Activated naive CD4-positive, alpha-beta T cell treated with anti-CD3 and anti-CD28 coated beads, Interleukin-2, amount 10 ng/mL, durations not matched to agents 7 days and 5 days (primary cell): ENCODE measurements at places on chromosomes 6 and 20.
A peak's percentile ranks its signal among the peaks of the same experiment; 100 is the strongest.

DNA sequence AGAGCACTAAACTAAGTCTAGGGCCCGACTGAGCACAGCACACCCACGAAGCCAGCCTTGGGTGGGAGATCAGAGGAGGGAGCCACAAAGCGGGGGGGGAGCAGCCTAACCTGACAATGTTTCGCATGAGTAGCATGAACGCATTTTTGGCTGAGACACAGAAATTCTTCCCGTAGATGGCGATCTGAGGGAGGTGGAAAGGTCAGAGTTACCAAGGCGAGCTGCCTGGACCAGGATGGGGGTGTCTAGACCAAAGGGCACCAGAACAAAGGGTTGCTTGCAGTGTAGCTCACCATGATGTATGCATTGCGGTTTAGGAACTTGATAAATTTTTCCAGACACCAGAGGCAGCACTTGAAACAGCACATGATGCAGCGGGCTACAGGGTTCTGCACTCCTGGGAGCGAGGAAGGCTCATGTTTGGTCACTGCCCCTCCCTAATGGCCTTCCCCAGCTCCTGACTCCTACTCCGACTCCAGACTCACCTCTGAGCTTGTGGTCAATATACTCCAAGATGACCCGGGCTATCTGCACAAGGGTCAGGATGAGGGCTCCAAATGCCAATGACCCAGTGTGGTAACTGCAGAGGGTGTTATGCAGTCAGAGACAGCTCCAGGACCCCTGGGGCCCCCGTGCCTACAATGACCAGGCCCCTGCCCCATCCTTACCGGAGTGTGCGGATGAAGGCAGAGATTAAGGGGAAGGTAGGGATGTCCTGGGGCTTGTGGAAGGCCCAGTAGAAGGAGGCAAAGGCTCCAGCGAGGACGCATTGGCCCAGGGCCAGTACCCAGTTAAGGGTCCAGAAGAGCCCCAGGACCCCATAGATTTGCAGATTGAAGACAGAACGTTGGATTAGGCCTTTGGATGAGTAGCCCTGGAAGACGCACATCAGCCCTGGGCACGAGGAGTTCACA is 2.8 kb upstream of the NEU1 start:
- peaks cover 3% of the 10 kb centered on the region for H3K36me3 ChIP-seq
- peaks cover 26% of the 10 kb centered on the region for H3K27me3 ChIP-seq
- peak overlapping the region; percentile 87 for H3K27ac ChIP-seq
- H3K4me3 ChIP-seq, result no peak overlapping the region
- no peak for DNase-seq
- peaks cover 29% of the 10 kb centered on the region for H3K4me1 ChIP-seq

GRCh38 chr20:49482621-49483017 is at the start of gene KCNB1:
Gene KCNB1, minus strand, starts transcription at chr20:49482668. Its CDS starts 188 bp downstream, at chr20:49482480.
- H3K27ac ChIP-seq, result no peak within 1 kb of the TSS
- H3K4me1 ChIP-seq, result peaks cover 11% of the 10 kb centered on the region
- no peaks in the 10 kb centered on the region for H3K36me3 ChIP-seq
- H3K27me3 ChIP-seq, result peaks cover 82% of the 10 kb centered on the region
- peak; percentile 74 for DNase-seq

GRCh38 chr6:34085453-34086170 is 60.3 kb downstream of the GRM4 start:
- no peaks in the 10 kb centered on the region for H3K36me3 ChIP-seq
- H3K4me3 ChIP-seq, result no peak overlapping the region
- H3K4me1 ChIP-seq, result no peaks in the 10 kb centered on the region
- no peak overlapping the region for H3K27ac ChIP-seq
- H3K27me3 ChIP-seq, result no peaks in the 10 kb centered on the region

DNA sequence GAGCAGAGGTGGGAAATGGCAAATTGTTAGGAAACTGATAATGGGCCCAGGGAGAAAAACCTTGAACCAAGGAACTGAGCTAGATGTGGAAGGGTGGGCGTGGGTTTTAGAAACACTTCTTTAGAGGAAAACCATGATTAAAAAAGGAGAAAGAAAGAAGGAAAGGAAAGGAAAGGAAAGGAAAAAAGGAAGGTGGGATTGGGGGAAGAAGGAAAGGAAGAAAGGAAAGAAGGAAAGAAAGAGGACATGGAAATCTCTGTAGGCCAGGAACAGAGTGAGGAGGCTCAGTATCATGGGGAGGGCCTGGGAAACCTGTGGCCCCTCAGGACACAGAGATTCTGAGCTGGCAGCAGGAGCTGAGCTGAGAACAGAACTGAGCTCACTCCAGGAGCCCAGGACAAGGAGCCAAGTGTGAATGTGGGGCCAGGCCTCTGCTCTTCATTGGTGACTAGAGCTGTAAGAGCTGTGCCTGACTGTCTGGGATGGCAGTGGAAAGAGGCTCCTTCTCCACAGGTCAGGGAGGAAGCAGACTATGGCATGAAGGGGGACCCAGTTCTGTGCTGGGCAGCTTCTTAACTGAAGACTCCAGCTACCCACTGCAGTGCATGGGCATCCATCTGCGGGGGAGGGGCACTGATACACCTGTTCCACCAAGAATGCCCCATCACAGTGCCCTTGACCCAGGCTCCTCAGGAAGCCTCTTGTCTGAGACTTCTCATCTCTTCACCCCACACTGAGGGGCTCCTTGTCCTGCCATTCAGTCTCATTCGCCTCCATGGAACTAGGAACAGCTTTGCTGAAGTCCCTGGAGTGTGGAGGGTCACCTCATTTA is 116.1 kb upstream of the BACH2 start:
- peak overlapping the region; percentile 76 for H3K27ac ChIP-seq
- DNase-seq, result no peak
- H3K4me3 ChIP-seq, result no peak overlapping the region
- peaks cover 4% of the 10 kb centered on the region for H3K27me3 ChIP-seq
- peaks cover 4% of the 10 kb centered on the region for H3K36me3 ChIP-seq

DNA sequence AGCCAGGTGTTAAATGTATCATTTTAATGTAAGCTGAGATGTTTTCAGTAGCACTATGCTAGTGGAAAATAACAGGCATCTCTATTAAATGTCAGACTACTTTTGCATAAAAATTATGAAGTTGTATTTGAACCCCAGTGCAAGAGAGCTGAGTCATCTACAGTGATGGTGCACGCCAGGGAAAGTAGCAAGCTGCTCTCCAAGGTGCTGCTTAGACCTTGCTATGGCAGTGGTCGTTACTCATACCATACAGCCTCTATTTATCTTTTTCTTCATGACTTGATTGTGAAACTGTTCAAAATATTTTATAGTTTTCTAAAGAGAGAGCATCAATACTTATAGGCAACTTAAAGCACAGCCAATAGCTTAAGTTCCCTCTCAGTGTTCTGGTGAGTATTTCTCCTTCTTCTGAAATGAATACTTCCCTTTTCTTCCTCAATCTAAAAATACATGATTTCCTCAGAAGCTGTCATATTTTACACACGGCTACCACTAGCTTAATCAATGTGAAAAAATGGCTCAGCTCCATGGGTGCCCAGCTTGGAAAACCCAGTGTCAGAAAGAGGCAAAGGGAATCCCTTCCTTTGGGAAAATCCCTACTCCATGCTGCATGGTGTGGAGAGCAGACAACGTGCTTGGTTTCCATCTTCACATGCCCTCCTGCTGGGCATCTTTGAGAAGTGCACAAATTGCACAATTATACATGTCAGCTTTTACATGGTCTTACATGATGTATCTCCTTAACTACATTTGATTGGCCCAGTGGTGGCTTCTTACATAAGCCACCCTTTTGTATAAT is 105.6 kb downstream of the ELOVL4 start:
- H3K27me3 ChIP-seq, result peaks cover 5% of the 10 kb centered on the region
- no peak for DNase-seq
- H3K27ac ChIP-seq, result no peak overlapping the region
- H3K4me3 ChIP-seq, result no peak overlapping the region
- H3K36me3 ChIP-seq, result no peaks in the 10 kb centered on the region
- H3K4me1 ChIP-seq, result no peaks in the 10 kb centered on the region

- DNase-seq, result no peak
- H3K27ac ChIP-seq, result no peak overlapping the region
- no peaks in the 10 kb centered on the region for H3K36me3 ChIP-seq
These were observed 87.8 kb upstream of the HS3ST5 start for GRCh38 chr6:114430534-114431124.

DNA sequence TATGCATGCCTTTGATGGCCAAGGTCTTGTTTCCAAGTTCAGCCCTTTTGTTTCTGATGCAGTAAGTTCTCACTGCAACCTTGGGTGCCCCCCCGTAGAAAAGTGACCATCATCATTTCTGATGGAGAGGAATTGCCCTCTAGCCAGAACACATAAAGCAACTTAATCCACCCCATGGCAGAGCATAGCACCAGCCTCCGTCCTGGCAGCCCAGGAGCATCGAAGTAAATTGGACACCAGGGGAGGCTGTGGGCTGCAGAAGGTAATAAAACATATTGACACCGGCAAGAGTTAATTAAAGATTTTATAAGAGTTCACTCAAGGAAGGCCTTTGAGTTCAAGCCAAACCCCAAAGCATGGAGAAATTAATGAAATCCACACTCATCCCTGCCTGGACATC is 39.2 kb upstream of the CST7 start:
- no peak overlapping the region for H3K4me3 ChIP-seq
- H3K27me3 ChIP-seq, result peaks cover 5% of the 10 kb centered on the region
- H3K4me1 ChIP-seq, result no peaks in the 10 kb centered on the region
- H3K27ac ChIP-seq, result no peak overlapping the region
- no peaks in the 10 kb centered on the region for H3K36me3 ChIP-seq

DNA sequence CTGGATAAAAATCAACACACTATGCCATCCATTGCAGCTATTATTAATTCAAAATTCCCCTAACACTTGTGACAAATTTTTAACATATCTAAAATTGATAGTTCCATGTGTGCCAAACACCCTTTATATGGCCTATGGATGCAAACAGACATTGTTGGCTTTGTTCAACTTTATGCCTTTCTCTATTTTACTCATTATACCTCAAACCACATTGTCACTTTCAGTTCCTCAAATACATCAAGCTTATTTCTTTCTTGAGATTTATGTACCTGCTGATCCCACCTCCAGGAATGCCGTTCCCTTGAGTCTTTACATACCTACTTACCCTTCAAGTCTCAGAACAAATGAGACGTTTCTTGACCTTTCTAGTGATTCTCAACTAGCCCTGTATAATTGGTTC is 193.5 kb upstream of the PLN start:
- H3K36me3 ChIP-seq, result no peaks in the 10 kb centered on the region
- H3K27me3 ChIP-seq, result no peaks in the 10 kb centered on the region
- no peak overlapping the region for H3K27ac ChIP-seq
- no peak overlapping the region for H3K4me3 ChIP-seq
- H3K4me1 ChIP-seq, result no peaks in the 10 kb centered on the region
- DNase-seq, result no peak

- peak overlapping the region; percentile 95 for H3K27ac ChIP-seq
- H3K4me1 ChIP-seq, result peaks cover 58% of the 10 kb centered on the region
- no peak overlapping the region for H3K4me3 ChIP-seq
- H3K27me3 ChIP-seq, result peaks cover 12% of the 10 kb centered on the region
- no peaks in the 10 kb centered on the region for H3K36me3 ChIP-seq
These were observed 56.9 kb downstream of the IRF4 start for GRCh38 chr6:448296-449056.

DNA sequence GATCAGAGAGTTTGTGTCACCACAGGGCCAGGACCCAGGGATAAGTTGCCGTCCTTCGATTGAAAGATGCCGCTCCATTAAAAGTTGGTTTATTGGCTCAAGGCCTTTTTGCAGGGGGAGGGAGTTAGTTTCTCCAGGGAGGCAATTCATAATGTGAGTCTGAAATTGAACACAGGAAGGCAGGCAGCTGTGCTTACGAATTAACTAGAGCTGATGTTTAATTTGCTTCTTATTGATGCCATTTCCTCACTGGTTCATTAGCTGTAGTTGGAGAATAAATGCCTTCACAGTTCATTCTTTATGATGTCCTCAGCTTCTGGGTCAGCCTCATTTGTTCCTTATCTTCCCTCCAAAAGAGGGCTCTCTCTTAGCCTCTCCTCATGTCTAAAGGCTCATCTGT is 113.2 kb upstream of the PTPRT start:
- no peak overlapping the region for H3K27ac ChIP-seq
- no peaks in the 10 kb centered on the region for H3K27me3 ChIP-seq
- H3K36me3 ChIP-seq, result no peaks in the 10 kb centered on the region
- no peak for DNase-seq
- H3K4me3 ChIP-seq, result no peak overlapping the region

DNA sequence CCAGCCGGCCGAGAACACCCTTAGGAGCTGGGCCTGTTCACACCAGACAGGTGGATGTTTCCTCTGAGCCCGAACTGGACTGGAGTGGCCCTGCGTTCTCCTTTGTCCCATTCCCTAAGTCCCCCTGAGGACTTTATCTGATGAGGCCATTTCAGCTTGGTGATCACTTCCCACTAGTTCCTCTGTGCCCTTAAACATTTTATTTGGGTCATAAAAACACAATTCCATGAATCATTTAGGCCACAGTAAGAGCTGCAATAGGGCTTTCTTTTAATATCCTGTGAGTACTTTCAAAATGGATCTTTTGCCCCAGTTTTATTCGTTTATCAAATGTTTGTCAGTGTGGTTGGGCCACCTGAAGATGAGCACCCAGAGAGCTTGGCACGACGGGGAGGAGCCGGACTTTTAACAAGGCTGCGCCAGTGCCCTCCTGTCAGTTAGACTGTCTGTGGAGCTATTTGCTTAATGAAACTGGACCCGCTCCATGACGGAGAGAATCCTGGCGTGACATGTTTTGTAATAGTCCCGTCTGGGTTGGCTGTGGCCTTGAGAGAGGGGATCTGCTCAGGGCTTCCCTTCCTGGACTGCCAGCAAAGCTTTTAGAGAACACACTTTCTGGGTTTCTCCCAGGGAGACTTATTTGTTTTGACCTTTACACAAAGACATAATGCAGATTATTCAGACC is 53.5 kb downstream of the ZDHHC14 start:
- no peaks in the 10 kb centered on the region for H3K4me1 ChIP-seq
- peaks cover 4% of the 10 kb centered on the region for H3K27me3 ChIP-seq
- H3K4me3 ChIP-seq, result no peak overlapping the region
- H3K36me3 ChIP-seq, result no peaks in the 10 kb centered on the region
- no peak for DNase-seq

DNA sequence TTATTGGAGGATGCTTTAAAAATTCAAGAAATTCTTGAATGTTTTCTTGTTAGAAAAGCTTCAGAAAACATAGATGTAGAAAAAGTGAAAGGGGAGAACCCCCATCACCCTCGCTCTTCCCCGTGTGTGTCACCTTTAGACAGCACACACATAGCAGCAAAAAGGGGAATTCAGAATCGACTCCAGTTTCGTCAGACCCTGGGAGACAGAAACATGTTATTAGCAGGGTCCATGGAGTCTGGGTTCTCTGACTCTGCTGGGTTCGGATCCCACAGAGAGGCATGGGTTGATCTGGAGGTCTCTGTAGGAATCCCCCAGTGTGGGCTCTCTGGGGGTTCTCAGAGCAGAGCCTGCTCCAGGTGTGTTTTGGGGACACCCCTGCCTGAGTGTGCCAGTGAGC is 43.7 kb downstream of the ARHGAP40 start:
- no peaks in the 10 kb centered on the region for H3K36me3 ChIP-seq
- H3K4me3 ChIP-seq, result no peak overlapping the region
- H3K27ac ChIP-seq, result no peak overlapping the region
